Right lobe of liver (tissue), 6 donors: ENCODE measurements at places on chromosomes 6 and 20.
A peak's percentile ranks its signal among the peaks of the same experiment; 100 is the strongest.

GRCh38 chr20:49713753-49714712 is at the start of gene B4GALT5:
TSS of gene B4GALT5 (minus strand) at chr20:49713878. CDS start at chr20:49713690, 188 bp downstream.
- DNase-seq, result peak; percentile 81

DNA sequence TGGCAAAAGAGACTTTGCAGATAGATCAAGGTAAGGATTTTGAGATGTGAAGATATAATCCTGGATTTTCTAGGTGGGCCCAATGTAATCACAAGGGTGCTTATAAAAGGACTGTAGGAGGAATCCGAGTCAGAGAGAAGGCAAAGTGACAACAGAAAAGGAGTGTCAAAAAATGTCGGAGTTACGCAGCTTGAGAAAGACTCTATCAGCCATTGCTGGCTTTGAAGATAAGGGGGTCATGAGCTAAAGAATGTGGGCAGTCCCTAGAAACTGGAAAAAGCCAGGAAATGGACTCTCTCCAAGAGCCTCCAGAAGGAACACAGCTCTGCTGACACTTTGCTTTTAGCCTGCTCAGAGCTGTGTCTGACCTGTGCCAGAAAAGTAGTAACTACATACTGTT is 8.7 kb upstream of the RWDD1 start:
- DNase-seq, result no peak

- no peak for DNase-seq
Observed at GRCh38 chr20:53028337-53029007, 56.3 kb downstream of the TSHZ2 start.

GRCh38 chr6:51120016-51120415 is 301.3 kb downstream of the TFAP2B start:
- DNase-seq, result no peak

- no peak for DNase-seq
Observed at GRCh38 chr6:158999154-158999665, 792 bp downstream of the RSPH3 start.

GRCh38 chr6:130962966-130963365 is 100.1 kb downstream of the EPB41L2 start:
- no peak for DNase-seq

DNA sequence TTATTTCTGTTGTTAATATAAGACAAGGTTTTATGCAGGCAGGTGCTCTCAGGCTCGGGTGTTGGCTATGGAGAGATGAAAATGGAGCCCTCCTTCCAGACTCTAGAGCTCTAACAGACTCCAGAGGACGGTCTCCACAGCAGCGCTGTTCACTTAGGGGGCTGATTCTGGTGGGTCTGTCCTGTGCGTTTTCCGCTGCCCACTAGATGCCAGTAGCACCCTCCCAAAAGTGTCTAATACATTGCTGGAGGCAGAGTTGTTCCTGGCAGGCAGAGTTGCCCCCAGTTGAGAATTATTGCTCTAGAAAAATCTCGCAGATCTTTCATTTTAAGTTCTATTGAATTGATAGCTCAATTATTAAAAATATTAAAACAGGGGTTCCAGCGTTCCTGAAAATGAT is 109.9 kb downstream of the MAP3K4 start:
- DNase-seq, result no peak

GRCh38 chr20:62628691-62629090 is 13.6 kb upstream of the SLCO4A1 start:
- DNase-seq, result no peak

GRCh38 chr6:164693944-164694343 is 615.5 kb downstream of the C6orf118 start:
- DNase-seq, result no peak

DNA sequence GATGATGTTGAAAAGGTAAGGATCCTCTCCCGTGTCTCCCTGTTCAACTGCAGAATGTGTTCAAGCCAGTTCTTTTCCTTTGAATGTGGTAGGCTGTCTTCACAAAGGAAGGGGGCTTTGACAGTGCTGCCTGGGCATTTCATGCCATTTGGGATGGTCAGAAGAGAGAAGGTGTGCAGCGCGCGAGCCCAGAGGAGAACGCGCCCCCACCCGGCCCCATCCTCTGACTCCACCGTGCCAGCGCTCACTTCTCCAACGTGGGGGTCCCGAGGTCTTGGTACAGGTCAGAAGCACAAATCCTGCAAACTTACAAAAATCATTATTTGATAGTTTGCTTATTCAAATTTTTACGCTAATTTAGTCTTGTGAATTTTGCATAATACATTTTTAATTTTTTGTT is 14.4 kb downstream of the ENTPD6 start:
- peak; percentile 26 for DNase-seq

DNA sequence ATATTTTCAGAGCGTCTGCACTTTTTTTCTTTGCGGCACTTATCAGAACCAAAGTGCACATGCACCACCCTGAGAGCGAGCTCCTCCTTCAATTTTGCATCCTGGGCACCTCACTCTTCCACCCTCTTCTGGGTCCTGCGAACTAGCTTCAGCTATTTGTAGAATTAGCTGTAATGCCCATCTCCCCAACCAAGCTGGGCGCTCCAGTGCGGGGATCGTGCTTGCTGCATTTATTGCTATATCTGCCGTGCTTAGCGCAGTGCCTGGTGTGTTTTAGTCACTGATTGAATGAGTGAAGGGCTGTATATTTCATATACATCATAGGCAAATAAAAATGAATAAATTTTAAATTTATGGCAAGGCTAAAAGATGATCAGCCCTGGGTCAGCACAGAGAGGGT is 75.8 kb downstream of the KCNB1 start:
- no peak for DNase-seq

- DNase-seq, result no peak
Observed at GRCh38 chr6:101683884-101684283, 290.4 kb downstream of the GRIK2 start.

DNA sequence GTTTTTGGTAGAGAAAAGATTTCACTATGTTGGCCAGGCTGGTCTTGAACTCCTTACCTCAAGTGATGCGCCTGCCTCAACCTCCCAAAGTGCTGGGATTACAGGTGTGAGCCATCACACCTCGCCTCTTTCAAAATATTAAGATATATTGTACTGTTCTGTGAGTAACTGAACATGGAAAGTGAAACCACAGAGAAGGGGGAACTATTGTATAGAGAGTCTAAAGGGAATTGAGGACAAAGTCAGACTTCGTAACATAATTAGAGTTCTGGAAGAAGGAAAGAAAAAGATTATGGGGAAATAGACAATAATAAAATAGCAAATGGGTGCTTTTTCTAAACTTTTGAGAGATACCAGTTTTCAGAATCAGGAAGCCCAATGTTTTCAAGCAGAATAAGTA is 17.4 kb upstream of the AKAP7 start:
- no peak for DNase-seq

GRCh38 chr6:84882768-84883766 is 118.7 kb upstream of the TBX18 start:
- DNase-seq, result no peak

- no peak for DNase-seq
Observed at GRCh38 chr20:49400410-49400809, 82.1 kb downstream of the KCNB1 start.

GRCh38 chr6:134909701-134910592 is 40.0 kb downstream of the ALDH8A1 start:
- DNase-seq, result no peak

GRCh38 chr6:143007646-143008045 is 53.0 kb upstream of the AIG1 start:
- no peak for DNase-seq

GRCh38 chr20:1926237-1926636 is 31.0 kb downstream of the SIRPA start:
- no peak for DNase-seq

- no peak for DNase-seq
Observed at GRCh38 chr6:56062836-56063235, 184.5 kb downstream of the COL21A1 start.

GRCh38 chr6:91486200-91486599 is 899.3 kb upstream of the MAP3K7 start:
- no peak for DNase-seq

DNA sequence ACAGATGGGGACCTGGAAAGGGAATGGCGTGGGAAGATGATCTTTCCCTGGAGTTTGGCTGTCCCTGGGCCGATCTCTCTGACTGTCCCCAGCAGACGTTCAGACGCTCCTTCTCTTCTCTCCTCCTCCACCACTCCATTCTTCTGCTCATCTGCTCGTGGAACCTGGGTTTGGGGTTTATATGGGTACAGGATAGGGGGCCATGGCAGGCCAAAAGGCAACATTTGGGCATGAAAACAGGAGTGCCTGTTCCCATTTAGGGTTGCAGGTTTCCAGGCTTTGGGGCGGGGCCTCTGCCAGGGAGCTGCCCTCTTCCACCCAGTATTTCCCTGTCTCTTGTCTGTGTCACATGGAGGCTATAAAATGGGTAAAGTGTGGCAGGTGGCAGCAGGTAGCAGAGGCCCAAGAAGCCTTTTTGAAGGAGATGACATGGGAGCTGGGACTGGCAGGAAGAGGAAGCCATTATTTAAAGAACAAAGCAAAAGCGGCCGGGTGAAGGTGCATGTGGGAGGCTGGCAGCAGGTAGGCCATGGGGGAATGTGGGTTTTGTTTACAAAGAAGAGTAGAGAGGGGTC is 203.7 kb downstream of the BMP7 start:
- DNase-seq, result no peak

- no peak for DNase-seq
Observed at GRCh38 chr6:135693811-135694370, 157.6 kb upstream of the PDE7B start.

DNA sequence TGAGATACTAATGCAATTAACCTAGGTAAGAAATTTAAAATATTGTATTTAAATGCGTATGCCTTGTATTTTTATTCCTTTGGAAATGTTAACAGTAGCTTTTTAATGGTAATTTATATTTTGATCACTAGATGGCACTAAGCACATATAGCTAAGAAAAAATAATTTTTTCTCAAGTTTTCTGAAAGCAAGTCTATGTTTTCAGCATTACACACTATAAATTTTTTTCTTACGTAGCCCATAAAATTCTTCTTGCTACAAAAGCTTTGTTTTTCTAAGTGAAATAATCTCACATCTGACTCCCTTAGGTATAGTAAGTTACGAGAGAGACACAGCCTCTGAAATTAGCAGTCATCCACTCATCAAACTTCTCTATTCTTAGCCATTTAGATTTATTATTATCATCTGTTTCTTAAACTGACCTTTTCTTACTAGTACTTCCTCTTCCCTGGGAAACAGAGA is 35.7 kb downstream of the TSPYL4 start:
- no peak for DNase-seq

DNA sequence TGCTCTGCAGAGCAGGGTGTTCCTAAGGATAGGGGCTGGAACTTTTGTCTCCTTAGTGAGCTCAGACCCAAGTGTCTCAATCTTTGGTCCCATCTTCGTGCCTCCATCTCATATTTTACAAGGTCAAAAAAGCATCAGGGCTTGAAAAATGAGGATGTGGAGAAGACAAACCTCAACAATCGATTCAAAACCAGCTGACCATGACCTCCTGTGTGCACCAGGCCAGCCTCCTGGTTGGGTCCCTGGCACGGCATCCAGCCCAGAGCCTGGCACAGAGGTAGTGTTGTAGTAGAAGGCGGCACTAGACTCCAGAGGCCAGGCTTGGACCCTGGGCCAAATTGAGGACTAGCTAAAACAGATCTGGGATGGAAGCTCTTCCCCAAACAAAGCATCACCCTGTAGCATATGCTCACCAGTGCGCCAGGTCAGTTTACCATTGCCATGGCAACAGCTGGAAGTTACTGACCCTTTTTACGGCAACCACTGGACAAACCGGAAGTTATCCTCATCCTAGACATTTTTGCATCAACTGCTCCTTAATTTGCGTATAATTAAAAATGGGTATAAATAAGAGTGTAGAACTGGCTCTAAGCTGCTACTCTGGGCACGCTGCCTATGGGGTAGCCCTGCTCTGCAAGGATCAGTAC is 69.3 kb upstream of the BLCAP start:
- DNase-seq, result no peak

DNA sequence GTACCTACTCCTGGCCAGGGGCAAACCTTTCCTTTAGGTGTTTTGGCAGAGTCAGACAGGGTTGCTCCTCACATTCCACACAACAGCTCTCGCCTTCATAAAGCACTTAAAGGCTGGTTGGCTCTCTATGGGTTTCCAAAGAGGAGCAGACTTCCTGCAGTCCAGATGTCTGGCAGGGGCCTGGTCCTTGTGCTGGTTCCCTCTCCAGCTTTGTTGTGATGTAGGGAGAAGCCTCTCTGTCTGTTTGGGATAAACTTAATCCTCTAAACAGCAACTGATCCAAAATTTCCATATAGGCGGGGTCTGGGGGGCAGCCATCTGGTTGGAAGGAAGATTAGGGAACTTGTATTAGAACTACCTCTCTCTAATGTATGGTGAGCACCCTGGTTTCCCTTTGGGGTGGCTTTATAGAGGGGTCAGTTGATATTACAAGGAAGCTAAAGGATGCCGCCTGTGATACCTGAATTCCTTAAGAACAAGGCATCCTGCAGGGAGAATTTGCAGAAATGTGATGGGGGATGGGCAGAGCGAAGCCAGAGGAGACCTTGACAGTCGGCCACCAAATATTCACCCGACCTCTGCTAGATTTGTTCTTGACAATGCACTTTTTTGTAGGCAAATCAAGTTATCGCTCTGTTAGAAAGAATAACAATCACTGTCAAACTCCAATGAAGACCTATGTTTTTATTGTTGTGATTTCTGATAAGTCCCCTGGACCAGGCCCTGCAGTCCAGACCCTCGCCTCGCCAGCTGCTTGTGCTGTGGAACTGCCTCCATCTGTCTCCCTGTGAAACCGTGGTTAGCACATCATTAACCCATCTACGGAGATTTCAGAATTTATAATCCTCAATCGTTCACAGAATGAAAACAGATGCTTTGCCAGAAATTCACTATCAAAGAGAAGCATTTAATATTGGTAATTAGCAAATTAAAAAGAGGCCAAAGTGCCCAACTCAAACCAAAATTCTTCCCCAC is 94.0 kb upstream of the RALGAPA2 start:
- DNase-seq, result no peak

- DNase-seq, result no peak
Observed at GRCh38 chr6:113995634-113996033, 24.7 kb upstream of the HDAC2 start.

GRCh38 chr6:61711849-61712248 is 574.2 kb downstream of the KHDRBS2 start:
- DNase-seq, result no peak

DNA sequence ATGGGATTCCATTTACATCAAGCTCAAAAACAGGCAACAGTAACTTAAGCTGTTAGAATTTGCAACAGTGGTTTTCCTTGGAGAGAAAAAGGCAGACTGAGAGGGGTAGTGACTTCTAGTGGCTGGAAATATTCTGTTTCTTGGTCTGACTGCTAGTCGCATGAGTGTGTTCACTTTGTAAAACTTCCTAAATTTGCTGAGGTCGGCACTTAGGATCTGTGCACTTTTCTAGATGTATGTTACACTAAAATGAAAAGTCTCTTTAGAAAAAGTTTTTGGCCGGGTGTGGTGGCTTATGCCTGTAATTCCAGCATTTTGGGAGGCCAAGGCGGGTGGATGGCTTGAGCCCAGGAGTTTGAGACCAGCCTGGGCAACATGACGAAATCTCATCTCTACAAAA is 18.7 kb downstream of the OVOL2 start:
- no peak for DNase-seq

- no peak for DNase-seq
Observed at GRCh38 chr6:89034586-89035251, 45.8 kb upstream of the PNRC1 start.

GRCh38 chr6:166671434-166672081 is 44.5 kb upstream of the RPS6KA2 start:
- no peak for DNase-seq

- no peak for DNase-seq
Observed at GRCh38 chr6:16132909-16133308, 4.0 kb downstream of the MYLIP start.
